Neural progenitor cell (in vitro differentiated cells): ENCODE measurements at places on chromosomes 3 and 15.

GRCh38 chr3:190595807-190596206, 81.9 kb downstream of the IL1RAP start:
- DNase-seq: no peak

DNA sequence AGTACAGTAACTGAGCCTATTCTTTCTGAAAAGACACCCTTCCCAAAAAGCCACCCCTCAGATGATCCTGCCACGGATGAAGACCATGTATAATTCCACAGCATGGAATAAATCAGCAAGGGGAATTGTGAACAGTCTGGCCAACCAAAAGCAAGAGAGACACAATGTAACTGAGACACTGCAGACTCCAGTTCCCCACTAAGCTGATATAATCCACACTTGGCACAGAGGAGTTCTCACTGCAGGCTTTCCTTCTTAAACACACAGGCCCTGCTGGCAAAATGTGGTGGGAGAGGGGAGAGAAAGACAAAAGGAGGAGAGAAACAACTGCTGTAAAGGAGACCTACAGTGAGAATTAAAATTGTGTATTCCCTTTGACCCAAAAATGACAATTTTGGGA, 12.7 kb downstream of the GPR156 start:
- DNase-seq: peak; percentile 20

DNA sequence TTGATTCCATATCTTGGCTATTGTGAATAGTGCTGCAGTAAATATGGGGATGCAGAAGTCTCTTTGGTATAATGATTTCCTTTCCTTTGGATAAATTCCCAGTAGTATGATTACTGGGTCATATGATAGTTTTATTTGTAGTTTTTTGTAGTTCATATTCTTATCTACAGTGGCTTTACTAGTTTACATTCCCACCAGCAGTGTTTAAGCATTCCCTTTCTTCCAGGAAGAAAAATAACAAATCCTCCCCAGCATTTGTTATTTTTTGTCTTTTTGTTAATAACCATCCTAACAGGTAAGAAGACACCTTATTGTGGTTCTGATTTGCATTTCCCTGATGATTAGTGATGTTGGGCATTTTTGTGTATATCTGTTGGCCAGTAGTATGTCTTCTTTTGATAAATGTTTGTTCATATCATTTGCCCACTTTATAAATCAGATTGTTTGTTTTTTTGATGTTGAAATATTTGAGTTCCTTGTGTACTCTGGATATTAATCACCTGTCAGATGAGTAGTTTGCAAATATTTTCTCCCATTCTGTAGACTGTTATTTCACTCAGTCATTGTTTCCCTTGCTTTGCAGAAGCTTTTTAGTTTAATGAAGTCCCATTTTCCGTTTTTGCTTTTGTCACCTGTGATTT, 163.3 kb upstream of the THRB start:
- DNase-seq: no peak

DNA sequence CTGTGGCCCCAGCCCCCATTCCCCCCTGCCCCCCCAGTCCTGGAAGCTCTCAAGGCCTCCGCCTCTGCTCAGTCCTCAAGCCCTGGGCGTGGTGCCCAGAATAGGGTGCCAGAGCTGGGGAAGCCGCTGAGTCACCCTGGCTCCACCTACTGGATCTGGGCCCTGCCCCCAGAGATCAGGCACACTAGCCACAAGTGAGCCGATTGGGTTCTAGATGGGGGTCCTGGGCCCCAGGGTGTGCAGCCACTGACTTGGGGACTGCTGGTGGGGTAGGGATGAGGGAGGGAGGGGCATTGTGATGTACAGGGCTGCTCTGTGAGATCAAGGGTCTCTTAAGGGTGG, 5.7 kb downstream of the EIF4G1 start:
- DNase-seq: no peak

- DNase-seq: no peak
These were observed 16.6 kb downstream of the SLC4A7 start for GRCh38 chr3:27467545-27467944.

GRCh38 chr3:129606636-129607390, at the start of gene PLXND1:
Gene PLXND1 (minus strand): TSS chr3:129606676. CDS start chr3:129606639, 37 bp downstream.
- DNase-seq: peak; percentile 90

DNA sequence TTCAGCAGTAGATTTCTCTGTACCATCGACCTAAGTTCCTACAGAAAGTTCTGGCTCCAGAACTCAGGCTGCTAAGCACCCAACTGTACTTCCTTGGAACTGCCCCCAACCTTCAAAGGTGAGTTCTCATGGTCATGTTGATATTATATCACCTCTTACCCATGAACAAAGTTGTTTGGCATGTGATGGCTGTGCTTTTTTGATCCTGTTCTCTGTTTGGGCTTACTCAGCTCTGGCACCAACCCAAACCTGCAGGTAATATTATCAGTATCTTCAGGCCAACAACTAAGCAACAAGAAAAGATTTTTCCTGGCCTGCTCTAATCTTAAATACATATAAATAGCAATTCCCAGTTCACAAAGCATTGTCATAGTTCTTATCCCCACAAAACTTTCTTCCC, 318.7 kb upstream of the LMCD1 start:
- DNase-seq: no peak

GRCh38 chr3:8204853-8205650, 296.6 kb upstream of the LMCD1 start:
- DNase-seq: no peak

- DNase-seq: no peak
These were observed 14.2 kb downstream of the ATXN7 start for GRCh38 chr3:63877737-63878393.

GRCh38 chr3:5809586-5810246, 622.2 kb downstream of the EDEM1 start:
- no peak for DNase-seq
